ENCODE measurements at places on chromosomes 6 and 20.
A peak's percentile ranks its signal among the peaks of the same experiment; 100 is the strongest.

DNA sequence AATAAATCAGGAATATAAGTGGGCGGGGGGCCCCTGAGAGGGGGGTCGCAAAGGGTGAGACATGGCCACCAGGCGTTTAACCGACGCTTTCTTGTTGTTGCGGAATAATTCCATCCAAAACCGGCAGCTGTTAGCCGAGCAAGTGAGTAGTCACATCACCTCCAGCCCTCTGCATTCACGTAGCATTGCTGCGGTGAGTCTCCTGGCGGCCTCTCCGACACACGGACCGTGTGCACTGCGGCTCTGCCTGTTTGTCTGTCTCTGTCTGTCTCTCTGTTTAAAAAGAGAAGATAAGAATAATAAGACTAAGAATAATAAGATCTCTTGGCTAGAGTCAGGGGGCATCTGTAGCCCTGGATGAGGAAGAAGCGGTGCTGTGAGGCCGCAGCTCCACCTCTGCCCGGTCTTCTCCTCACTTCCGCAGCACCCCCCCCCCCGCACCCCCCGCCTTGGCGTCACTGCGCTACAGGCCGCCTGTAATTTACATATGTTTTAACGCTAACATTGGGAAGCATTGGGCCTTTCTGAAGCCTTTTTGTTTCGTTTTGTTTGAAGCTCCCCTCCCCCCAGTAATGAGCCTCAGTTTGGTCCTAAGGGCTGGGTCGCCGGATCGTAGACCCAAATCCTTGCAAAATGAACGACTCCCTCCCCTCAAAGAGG is 993 bp downstream of the STX16 start:
- H3K36me3 ChIP-seq = peaks cover 3% of the 10 kb centered on the region
- H3K4me1 ChIP-seq = peaks cover 44% of the 10 kb centered on the region
- peak overlapping the region; percentile 97 for H3K27ac ChIP-seq
- DNase-seq = peak; percentile 79
- H3K27me3 ChIP-seq = no peaks in the 10 kb centered on the region
- H3K4me3 ChIP-seq = peak overlapping the region; percentile 99

DNA sequence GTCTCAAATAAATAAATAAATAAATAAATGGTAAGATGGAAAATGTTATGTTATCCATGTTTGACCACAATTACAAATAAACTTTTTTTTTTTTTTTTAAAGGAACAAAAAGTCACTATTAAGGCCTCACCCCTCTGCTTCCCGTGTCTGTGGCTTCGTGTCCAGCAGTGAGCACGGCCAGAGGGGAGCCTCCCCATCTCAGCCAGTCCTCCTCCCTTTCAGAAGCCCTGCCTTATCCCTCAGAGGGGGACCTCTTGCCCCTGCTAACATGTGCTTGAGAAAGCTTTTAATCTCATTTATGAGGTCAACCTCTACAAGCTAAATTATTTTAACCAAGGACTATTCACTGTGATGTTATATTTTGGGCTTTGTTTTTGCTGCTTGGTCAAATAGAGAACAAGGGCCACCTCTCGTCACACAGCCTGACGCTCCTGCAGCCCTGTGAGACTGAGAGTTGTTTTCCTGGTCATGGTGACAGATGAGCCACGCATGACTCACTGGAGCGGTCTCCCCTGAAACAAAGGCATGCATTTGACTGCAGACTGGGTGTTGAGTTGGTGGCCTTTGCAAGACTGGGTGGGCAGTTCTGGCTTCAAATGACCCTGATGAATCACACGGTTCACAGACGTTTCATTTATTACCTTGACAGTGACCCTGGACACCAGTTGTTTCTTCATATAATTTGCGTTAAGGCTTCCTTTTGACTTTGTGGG is 131.8 kb downstream of the TIAM2 start:
- no peaks in the 10 kb centered on the region for H3K27me3 ChIP-seq
- peaks cover 6% of the 10 kb centered on the region for H3K36me3 ChIP-seq
- peaks cover 52% of the 10 kb centered on the region for H3K4me1 ChIP-seq
- H3K27ac ChIP-seq = peak overlapping the region; percentile 40
- DNase-seq = no peak

GRCh38 chr6:49551078-49551865 is 804 bp downstream of the C6orf141 start:
- no peaks in the 10 kb centered on the region for H3K36me3 ChIP-seq
- H3K4me3 ChIP-seq = peak overlapping the region; percentile 68
- H3K27ac ChIP-seq = no peak overlapping the region
- DNase-seq = no peak

DNA sequence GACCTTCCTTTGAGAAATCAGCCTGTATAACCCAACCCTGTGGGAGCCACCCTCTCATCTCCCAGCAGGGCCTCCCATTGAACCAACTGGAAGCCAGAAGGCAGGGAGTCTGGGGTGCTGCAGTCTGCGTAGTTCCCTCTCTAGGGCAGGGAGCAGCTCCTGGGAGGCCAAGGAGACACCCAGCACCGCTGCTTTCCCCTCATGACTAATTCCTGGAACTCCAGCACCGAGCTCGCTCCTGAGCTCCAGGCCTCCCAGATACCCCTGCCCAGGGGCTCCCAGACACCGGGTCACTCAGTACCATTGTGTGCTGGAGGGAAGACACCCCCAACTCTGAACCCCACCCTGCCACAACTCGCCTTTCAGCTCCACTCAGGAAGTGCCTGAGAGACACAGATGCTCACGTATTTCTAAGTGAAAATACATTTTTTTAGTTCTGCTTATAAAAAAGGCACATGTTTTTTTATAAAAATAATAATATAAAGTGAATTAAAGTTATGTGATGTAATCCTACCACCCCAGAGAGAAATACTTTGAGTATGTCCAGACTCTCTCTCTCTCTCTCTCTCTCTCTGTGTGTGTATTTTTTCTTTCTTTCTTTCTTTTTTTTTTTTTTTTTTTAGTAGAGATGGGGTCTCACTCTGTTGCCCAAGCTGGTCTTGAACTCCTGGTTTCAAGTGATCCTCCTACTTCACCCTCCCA is 17.5 kb downstream of the PIM1 start:
- DNase-seq = no peak
- H3K27me3 ChIP-seq = no peaks in the 10 kb centered on the region
- H3K4me3 ChIP-seq = no peak overlapping the region
- peak overlapping the region; percentile 66 for H3K27ac ChIP-seq
- H3K4me1 ChIP-seq = peaks cover 4% of the 10 kb centered on the region

DNA sequence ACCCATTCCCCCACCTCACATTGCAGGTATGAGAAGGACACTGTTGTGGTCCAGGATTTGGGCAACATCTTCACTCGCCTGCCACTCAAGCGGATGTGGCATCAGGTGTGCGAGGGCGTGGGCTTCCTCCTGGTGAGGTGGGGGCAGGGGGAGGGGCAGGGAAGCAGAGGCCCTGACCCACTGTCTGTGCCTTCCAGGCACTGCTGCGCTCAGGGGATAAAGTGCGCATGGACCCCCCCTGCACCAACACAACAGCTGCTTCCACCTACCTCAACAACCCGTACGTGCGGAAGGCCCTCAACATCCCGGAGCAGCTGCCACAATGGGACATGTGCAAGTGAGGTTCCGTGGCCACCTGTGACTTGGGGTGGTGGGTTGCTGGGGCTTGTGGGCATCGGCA is 3.7 kb downstream of the CTSA start:
- no peak for DNase-seq
- H3K4me3 ChIP-seq = no peak overlapping the region
- H3K36me3 ChIP-seq = peaks cover 28% of the 10 kb centered on the region
- H3K4me1 ChIP-seq = peaks cover 15% of the 10 kb centered on the region
- no peaks in the 10 kb centered on the region for H3K27me3 ChIP-seq
- no peak overlapping the region for H3K27ac ChIP-seq

- peak overlapping the region; percentile 99 for H3K27ac ChIP-seq
- H3K27me3 ChIP-seq = no peaks in the 10 kb centered on the region
- peaks cover 18% of the 10 kb centered on the region for H3K36me3 ChIP-seq
- DNase-seq = no peak
- H3K4me3 ChIP-seq = peak overlapping the region; percentile 95
Observed at GRCh38 chr6:52994839-52995088, 320 bp downstream of the GSTA4 start.

GRCh38 chr6:151387175-151387970 is 4.0 kb downstream of the ZBTB2 start:
- H3K4me1 ChIP-seq = peaks cover 29% of the 10 kb centered on the region
- DNase-seq = no peak
- peak overlapping the region; percentile 47 for H3K27ac ChIP-seq
- H3K27me3 ChIP-seq = no peaks in the 10 kb centered on the region
- H3K4me3 ChIP-seq = no peak overlapping the region

DNA sequence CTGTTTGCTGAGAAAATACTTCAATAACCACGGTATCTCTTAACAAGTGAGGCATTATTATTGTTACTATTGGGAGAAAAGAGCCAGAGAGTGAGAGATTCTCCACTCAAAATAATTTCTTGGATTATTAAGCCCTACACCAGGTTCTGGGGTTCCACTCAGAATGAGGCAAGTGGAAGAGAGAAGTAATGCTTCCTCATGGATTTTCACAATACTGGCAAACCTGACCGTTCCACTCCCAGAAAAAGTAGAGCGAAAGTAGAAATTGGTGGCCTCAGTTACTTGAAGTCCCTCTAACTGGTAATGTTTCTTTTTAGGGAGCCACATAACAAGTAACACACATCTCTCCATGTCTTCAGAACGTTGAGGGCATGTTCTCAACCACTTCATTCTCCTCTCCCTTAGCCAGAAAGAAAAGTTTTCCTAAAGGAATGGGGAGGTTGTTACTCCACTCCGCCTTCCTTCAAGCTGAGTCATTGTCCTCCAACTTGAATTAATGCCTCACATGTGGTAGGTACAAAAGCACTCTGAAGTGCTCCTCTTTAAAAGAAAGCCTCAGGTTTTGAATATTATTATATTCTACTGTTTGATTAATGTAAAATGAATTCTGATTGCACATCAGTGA is 1.9 kb downstream of the BAG2 start:
- H3K4me1 ChIP-seq = peaks cover 56% of the 10 kb centered on the region
- H3K36me3 ChIP-seq = peaks cover 4% of the 10 kb centered on the region
- DNase-seq = no peak
- H3K27ac ChIP-seq = peak overlapping the region; percentile 95
- H3K27me3 ChIP-seq = no peaks in the 10 kb centered on the region

DNA sequence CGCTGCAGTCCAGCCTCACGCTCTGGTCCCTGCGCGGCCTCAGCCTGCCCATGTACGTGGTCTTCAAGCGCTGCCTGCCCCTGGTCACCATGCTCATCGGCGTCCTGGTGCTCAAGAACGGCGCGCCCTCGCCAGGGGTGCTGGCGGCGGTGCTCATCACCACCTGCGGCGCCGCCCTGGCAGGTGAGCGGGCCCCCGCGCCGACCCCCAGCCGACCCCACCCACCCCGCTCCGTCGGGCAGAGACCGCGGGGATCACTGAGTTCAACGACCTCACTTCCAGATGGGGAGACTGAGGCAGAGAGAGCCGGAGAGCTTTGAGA is 545 bp downstream of the SLC35D3 start:
- peak overlapping the region; percentile 69 for H3K4me3 ChIP-seq
- peaks cover 30% of the 10 kb centered on the region for H3K27me3 ChIP-seq
- no peak overlapping the region for H3K27ac ChIP-seq
- peaks cover 13% of the 10 kb centered on the region for H3K4me1 ChIP-seq
- H3K36me3 ChIP-seq = no peaks in the 10 kb centered on the region

- H3K4me1 ChIP-seq = no peaks in the 10 kb centered on the region
- H3K27ac ChIP-seq = no peak overlapping the region
- DNase-seq = no peak
- H3K36me3 ChIP-seq = no peaks in the 10 kb centered on the region
Observed at GRCh38 chr6:90892271-90892670, 305.4 kb upstream of the MAP3K7 start.

DNA sequence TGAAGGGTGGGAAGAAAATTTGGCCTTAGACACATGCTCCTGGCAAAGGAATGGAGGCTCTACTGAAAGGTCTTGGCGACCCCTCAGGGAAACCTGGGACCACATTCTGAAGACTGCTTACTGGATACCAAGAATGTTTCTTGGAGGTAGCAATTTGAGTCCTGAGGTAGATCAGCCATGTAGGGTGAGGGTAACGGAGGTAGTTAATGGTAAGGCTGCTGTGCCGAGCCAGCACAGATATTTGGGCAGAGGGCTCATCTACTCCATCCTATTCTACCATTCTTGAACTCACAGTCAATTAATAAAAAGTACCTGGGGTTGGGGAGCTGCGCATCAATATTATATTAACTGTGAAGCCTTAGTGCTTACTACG is 401 bp upstream of the PHF3 start:
- no peak for DNase-seq
- peak overlapping the region; percentile 70 for H3K27ac ChIP-seq
- H3K4me1 ChIP-seq = peaks cover 46% of the 10 kb centered on the region
- no peaks in the 10 kb centered on the region for H3K36me3 ChIP-seq
- peak overlapping the region; percentile 97 for H3K4me3 ChIP-seq

DNA sequence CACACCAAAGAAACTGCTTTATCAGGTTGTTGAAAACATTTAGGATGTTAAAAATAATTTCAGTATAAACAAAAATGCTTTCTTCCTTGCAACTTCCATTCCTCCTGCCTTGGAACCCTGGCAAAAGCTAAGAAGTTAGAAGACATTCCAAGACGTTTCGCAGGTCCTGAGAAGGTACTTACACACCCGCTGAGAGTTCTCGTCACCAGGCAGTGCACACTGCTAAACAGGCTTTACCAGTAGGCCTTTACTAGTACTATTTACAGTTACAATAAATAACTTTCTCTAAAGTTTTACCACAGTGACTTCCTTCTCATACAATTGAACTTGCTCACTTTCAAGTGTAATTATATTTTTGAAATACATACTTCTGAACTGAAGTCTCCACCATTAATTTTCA is 81.4 kb upstream of the RPS6KA2 start:
- no peak for DNase-seq
- H3K27ac ChIP-seq = no peak overlapping the region
- peaks cover 10% of the 10 kb centered on the region for H3K27me3 ChIP-seq
- H3K36me3 ChIP-seq = no peaks in the 10 kb centered on the region

DNA sequence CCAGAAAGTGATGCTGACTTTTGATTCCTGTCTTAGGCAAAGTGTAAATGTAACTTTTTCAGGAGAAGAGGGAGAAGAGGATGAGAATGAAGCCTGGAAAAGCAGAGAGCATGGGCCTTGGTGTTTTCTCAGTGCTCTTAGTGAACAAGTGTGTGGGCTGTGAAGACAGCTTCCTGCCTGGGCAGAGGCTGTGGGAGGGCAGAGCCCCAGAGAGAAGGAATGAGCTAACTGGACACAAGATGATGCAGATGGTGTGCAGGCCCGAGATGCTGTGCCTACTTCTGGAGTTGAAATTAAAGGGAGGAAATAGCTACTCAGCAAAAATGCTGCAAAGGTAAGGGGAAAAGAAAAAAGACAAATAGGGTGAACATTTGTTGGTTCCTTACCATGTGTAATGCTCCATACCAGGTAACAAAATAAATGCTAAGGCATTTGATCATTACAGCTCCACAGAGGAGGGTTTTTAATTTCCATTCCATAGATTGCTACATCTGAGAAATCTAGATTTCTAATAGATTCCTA is 87.0 kb upstream of the CEP162 start:
- no peak overlapping the region for H3K4me3 ChIP-seq
- no peak for DNase-seq
- H3K27me3 ChIP-seq = peaks cover 31% of the 10 kb centered on the region
- no peak overlapping the region for H3K27ac ChIP-seq
- H3K4me1 ChIP-seq = no peaks in the 10 kb centered on the region

DNA sequence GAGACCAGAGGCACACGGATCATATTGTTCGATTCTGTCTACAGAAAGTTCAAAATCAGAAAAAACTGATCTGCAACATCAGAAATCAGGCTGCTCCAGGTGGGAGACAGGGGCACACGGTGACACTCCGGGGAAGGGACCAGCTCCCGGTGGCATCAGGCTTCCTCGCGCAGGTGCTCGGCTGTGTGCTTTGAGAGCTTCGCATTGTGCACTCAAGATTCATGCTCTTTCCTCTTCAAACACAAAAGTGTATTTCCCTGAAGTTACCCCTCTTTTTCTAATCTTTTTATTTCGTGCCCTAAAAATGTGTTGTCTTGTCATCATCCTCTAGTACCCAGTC is 108.1 kb downstream of the DLL1 start:
- H3K4me3 ChIP-seq = no peak overlapping the region
- H3K27ac ChIP-seq = no peak overlapping the region
- no peaks in the 10 kb centered on the region for H3K27me3 ChIP-seq
- no peaks in the 10 kb centered on the region for H3K36me3 ChIP-seq
